ENCODE measurements at places on chromosomes 13 and 19.

DNA sequence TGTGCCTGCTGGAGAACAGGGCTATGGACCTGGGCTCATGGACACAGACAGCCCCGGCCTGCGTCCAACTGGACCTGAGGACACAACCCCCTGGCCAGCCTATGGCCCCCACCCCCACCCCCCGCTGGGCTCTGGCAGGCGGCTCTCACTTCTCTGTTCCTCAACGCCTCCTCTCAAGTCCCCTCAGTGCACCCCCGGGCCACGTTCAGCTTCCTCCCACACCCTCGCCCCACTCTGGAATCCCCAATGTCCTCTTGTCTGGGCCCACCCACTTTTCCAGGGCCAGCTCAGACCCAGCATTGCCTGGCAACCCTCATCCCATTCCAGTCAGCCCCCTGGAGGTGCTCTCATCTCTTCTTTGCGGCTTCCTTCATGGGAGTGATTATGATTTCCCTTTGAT lies 130.2 kb upstream of the SPACA7 start:
- DNase-seq: no peak

DNA sequence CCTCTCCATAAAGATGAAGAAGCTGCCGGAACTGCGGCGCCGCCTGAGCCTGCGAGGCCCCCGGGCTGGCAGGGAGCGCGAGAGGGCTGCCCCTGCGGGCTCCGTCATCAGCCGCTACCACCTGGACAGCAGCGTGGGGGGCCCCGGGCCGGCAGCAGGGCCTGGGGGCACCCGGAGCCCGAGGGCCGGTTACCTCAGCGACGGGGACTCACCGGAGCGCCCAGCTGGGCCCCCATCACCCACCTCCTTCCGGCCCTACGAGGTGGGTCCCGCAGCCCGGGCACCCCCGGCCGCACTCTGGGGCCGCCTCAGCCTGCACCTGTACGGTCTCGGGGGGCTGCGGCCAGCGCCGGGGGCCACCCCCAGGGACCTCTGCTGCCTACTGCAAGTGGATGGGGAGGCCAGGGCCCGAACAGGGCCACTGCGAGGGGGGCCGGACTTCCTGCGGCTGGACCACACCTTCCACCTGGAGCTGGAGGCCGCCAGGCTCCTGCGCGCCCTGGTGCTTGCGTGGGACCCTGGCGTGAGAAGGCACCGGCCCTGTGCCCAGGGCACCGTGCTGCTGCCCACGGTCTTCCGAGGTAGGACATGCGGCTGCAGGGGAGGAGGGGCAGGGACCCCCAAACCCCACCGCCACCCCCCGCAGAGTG lies 2.7 kb downstream of the SYDE1 start:
- no peak for DNase-seq

DNA sequence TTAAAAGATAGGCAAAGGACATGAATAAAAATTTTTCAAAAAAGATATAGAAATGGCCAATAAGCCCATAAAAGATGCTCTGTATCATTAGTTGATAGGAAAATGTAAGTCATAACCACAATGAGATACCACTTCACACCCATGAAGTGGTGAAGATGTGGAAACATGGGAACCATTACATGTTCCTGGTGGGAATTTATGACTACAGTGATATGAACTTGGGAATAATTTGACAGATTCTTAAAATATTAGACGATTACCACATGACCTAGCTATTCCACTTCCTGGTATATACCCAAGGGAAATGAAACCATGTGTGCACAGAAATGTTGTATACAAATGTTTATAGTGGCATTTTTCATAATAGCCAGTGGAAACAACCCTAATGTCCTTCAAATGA lies 232.2 kb downstream of the GGACT start:
- no peak for DNase-seq

GRCh38 chr19:54073829-54074228 lies 7.3 kb downstream of the TARM1 start:
- no peak for DNase-seq

- DNase-seq: no peak
Measured at GRCh38 chr13:80363890-80364503, 23.1 kb upstream of the SPRY2 start.

- no peak for DNase-seq
Measured at GRCh38 chr13:79373916-79374315, 32.1 kb downstream of the RBM26 start.

DNA sequence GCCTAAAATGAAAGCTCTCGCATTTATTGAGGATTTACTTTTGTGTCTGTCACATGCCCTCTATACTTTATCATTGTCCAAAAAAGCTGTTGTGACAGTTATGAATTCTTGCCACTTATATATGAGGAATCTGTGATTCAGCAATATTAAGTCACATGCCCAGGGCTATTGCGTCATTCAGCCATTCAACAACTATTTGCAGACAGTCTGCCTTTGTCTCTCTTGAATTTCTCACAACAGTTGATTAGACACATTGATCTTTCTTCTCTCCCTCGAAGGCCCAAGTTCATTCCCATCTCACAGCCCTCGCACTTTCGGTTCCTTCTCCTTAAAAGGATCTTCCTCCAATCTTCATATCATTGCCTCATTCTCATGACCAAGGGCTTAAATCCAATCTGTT lies 342.6 kb downstream of the MZT1 start:
- DNase-seq: no peak
